ENCODE measurements at places on chromosomes 6 and 20. TPM values are rescaled to one million over a fixed set of nuclear protein-coding genes. Genes with fewer than 3 reads are reported as not detected.

The DUSP15 gene
- total RNA-seq: 2.5 TPM

GRCh38 chr20:9744551-9744950, 94.3 kb downstream of the PAK5 start:
- DNase-seq: no peak

- DNase-seq: peak; percentile 19
Observed at GRCh38 chr6:162408826-162409535, 318.6 kb downstream of the PRKN start.

DNA sequence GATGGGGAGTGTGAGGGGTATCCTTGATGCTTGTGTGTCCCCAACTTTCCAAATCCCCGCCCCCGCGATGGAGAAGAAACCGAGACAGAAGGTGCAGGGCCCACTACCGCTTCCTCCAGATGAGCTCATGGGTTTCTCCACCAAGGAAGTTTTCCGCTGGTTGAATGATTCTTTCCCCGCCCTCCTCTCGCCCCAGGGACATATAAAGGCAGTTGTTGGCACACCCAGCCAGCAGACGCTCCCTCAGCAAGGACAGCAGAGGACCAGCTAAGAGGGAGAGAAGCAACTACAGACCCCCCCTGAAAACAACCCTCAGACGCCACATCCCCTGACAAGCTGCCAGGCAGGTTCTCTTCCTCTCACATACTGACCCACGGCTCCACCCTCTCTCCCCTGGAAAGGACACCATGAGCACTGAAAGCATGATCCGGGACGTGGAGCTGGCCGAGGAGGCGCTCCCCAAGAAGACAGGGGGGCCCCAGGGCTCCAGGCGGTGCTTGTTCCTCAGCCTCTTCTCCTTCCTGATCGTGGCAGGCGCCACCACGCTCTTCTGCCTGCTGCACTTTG, at the start of gene TNF:
TNF (plus strand) TSS at position 231 of the 567 bp plus-strand sequence; CDS start at position 408, 177 bp downstream.
- peak; percentile 44 for DNase-seq

- no peak for DNase-seq
Observed at GRCh38 chr20:21246161-21246560, 57.0 kb upstream of the XRN2 start.

The APCDD1L gene
- total RNA-seq: 2.6 TPM

DNA sequence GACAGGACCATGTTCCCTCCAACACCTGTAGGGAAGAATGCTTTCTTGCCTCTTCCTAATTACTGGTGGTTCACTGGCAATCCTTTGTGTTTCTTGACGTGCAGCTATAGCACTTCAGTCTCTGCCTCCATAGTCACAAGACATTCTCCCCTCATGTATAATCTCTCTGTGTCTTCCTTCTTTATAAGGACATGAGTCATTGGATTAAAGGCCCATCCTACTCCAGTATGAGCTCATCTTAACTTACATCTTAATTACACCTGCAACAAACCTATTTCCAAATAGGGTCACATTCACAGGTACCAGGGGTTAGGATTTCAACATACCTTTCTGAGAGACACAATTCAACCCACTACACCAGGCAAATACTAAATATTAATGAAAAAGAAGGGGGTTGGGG, 213.6 kb downstream of the RNGTT start:
- no peak for DNase-seq

The SLC22A1 gene
- 5.5 TPM for total RNA-seq

GRCh38 chr6:91719414-91719813, 1132.5 kb upstream of the MAP3K7 start:
- no peak for DNase-seq

DNA sequence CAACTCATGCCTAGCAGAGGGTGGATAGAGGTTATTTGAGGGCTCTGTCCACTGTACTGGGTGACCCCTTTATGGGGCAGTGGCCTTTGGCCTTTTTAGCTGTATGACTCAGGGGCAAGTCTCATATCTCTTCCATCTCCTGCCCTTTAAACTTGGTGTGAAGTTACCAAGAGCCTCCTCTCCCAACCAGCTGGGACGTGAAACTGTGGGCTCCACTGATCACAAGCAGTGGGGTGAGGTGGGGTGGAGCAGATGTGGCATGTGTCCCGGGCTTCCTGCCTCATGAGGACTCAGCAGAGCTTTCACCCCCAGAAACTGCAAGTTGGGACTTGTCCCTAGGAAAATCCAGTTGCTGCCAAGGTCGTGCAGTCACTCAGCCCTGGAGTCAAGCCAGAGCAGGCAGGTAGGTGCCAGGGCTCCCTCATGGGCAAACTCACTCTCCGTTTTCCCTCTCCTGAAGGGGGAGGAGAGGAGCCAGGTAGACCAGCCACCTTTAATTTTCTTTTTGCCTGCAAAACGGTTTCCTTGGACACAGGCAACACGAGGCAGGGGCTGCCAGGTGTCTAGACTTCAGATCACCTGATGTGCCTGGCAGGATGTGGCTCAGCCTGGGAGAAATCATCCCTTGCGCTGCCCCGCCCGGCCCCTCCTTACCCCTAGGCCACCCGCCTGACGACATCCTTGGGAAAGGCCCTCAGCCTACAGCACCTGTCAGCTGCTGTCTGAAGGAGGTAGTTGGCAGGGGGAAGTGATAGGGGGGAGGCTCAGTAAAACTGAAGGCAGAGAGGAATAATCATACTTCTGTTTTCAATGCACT, 4.0 kb downstream of the CDKN1A start:
- no peak for DNase-seq

DNA sequence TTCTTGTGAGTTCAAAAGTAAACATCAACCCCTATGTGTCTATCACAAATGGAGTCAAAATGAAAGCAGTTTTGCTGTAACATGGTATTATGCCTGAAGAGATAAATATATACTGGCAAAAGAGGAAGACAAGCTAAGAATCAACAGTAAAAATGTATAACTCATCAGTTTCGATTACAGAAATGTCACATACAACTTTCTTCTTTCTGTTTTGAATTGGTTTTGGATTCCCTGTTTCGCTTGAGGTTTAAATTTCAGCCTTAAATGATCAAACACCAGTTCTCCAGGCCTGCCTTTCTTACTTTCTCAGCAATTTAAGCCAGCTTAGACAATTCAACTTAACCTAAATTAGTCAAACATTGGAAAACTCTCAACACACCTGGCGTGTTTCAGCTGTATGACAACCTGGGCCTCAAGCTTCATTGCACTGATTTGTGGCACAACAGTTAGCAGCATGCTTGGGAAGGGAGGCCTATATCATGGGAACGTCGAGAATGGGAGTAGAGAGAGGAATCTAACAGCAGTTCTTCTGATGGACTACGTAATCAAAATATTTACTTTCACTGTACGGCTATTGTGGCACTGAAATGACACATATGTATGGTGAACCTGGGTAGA, 51.9 kb upstream of the MARCKS start:
- no peak for DNase-seq

The MATN4 gene
- 0.67 TPM for total RNA-seq

DNA sequence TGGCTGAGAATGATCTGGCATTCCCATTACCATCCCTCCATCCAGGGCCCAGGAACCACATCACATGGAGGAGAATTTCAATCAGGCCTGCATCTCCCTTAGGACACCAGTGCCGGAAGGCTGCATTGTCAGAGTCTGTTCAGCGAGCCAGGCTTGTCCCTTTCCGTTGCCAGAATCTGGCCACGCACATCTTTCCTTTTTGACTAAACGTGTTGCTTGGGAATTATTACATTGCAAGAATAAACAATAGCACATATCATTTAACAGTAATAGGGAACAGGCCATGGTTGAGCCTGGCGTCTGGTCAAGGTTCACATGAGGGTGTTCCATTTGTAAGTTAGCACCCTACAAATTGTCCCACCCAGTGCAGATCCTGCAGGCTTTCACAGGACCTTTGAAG, 42.8 kb downstream of the SOBP start:
- no peak for DNase-seq

DNA sequence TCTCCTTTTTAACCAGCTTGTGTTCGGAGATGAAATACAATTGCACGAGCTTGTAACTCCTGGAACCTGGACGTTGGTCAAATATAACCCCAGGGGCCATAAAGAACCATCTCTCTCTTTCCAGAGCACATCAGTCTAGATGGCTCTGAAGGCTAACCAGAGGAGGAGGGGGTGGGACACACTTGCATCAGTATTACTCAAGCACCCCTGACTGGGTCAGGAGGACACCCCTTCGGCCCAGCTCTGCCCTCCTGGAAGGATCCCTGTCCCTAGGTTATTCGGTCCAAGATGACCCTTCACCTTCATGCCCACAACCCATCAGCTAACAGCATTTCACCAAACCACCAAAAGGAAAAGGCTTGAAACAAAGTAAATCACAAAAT, 67.1 kb downstream of the FYN start:
- no peak for DNase-seq

The CALHM6 gene
- total RNA-seq: 2.1 TPM

GRCh38 chr6:21420146-21420878, 173.2 kb upstream of the SOX4 start:
- DNase-seq: no peak

The HLA-DRA gene
- total RNA-seq: 0.33 TPM

The CPNE1 gene
- total RNA-seq: 108 TPM

DNA sequence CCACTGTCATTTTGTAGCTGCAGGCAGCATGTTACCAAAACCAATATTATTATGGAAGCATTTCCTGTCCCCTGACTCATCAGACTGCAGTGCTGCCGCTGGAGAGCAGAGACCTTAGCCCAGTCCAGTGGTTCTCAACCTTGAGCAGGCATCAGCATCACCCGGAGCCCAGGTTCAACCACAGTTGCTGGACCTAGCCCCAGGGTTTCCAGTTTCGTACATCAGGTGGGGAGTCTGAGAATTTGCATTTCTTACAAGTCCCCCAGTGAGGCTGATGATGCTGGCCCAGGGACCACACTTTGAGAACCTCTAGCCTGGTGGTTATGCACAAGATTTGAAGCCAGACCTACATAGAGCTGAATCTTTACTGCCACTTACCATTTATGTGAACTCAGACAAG, 47.3 kb downstream of the LY86 start:
- no peak for DNase-seq

The DSTN gene
- total RNA-seq: 126 TPM

GRCh38 chr20:34977365-34978091, 21.9 kb downstream of the MYH7B start:
- no peak for DNase-seq

DNA sequence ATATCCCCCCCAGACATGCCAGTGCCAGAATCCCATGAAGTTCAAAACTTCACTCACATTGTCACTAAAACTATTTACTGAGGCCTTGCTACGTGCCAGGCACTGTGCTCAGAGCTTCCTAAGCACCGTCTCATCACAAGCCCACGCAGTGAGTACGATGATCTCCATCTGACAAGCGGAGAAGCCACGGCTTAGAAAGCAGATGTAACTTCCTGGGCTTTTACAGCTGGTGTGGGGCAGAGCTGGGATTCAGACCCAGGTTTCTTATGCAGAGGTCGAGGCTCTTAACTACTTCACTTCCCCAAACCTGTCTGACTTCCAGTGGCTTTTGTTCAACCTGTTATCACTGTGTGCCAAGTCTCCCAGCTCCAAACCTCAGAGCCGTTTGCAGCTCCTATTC, 8.3 kb downstream of the MDGA1 start:
- DNase-seq: no peak

GRCh38 chr6:68468244-68468884, 166.7 kb upstream of the ADGRB3 start:
- DNase-seq: peak; percentile 6

- DNase-seq: no peak
Observed at GRCh38 chr6:157150076-157150475, 173.2 kb downstream of the TMEM242 start.

The PRDM13 gene
- total RNA-seq: 0.14 TPM

DNA sequence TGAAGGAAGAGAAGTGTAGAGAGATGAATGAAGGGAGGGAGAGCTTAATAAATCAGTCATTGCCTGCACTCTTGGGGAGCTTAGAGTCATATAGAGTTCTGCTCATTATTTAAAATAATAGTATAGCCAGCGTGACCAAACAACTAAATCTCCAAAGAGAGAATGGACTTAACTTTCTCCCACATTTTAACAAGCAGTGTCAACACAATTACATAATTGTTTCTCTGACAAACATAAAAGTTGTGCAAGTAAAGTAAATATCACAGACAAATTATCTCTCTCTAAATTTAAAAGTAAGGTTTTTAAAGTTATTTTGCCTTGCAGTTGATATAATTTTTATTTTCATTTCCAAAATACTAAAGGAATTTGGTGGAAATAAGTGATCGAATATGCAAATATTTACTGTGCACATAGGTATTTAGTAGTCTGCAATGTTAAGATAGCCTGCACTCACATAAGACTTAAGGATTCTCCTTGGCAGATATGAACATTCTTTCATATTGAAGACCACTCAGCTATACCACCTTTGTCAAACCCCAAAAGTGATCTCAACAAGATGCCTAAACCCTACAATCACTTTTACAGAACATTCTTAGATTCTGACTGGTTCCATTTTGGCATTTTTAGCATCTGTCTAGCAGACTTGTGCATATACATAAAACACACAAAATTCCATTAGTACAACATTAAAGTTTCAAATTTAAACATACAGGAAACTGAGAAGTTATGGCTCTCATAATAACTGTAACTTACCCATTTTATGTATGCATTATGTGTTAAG, 67.7 kb downstream of the KIF6 start:
- no peak for DNase-seq

The TLDC2 gene
- total RNA-seq: 0.31 TPM

DNA sequence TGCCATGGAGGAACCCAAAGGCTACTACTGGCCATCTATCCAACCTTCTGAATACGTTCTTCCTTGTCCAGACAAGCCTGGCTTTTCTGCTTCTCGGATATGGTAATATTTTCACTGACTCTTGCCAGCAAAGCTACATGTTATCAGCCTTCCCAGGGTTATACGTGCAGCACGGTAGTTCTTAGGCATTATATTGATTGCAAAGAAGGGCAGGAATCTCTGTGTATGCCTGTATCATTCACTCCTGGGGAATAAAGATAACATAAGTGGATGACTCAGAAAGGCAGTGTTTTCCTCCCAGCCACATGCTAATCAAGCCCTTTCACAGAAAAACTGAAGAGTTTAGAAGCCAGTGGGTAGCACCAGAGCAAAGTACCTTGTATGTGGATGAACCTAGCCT, 98.7 kb downstream of the ADGRG6 start:
- no peak for DNase-seq

DNA sequence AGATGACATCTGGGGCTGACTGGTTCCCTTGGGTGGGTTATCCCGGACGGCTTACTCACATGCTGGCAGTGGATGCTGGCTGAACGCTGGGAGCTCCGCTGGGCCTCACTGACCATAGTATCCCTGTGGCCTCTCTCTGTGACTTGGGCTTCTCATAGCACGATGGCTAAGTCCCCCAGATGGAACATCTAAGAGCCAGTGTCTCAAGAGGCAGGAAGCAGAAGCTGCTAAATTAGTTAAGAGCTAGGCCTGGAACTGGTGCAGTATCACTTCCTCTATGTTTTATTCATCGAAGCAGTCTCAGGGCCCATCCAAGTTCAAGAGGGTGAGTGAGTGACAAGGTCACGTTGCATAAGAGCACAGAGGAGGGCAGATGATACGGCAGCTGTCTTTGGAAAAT, 116.5 kb upstream of the LAMP5 start:
- no peak for DNase-seq

GRCh38 chr6:162907876-162908481, 180.2 kb downstream of the PACRG start:
- DNase-seq: no peak

DNA sequence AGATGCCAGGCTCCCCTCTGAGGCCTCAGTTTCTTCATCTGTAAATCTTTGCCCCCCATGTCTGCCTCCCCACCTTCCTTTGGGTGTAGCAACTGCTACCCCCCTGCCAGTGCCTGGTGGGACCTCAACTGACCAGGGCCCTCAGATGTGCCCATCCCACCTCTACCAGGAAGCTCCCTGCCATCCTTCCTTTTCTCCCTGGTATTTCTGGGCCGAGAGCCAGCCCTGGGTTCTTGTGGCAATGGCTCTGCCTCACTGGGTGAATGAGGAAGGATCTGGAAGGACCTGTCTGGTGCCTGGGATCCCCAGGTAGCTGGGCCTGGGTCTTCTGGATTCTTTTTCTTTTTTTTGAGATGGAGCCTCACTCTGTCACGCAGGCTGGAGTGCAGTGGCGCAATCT, 141.1 kb upstream of the RNF24 start:
- DNase-seq: no peak

Data from H7 (cell line).